ENCODE measurements at places on chromosomes 6 and 20.
A peak's percentile ranks its signal among the peaks of the same experiment; 100 is the strongest.

DNA sequence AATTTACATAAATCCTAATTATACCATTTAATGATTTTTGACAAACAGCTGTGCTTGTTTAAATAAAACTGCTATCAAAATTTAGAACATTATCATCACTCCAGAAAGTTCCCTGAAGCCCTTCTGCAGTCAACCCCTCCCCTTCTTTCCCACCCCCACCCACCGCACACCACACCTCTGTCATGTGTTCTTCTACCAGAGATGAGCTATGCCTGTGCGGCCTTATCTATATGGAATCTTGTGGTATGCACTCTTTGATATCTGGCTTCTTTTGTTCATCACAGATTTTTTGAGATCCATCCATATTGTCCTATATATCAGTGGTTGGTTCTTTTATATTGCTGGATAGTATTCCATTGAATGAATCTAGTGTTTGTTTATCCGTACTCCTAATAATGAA, 7.2 kb downstream of the MYLIP start:
- DNase-seq: no peak

- no peak for DNase-seq
Observed at GRCh38 chr6:121437851-121438651, 2.6 kb downstream of the GJA1 start.

GRCh38 chr6:33906439-33906838, 102.6 kb upstream of the MLN start:
- DNase-seq: no peak

DNA sequence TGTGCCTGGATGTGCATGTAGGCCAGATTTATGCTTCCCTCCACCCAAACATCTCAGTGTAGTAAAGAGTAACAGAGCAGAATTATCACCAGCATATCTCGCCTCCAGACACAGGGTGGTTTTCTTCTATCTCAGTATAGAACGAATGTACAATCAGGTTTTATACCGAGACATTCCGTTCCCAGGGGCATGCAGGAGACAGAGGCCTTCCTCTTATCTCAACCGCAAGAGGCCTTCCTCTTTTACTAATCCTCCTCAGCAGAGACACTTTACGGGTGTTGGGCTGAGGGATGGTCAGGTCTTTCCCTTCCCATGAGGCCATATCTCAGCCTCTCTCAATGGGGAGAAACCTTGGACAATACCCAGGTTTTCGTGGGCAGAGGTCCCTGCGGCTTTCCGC, 36.4 kb upstream of the MC3R start:
- DNase-seq: no peak

DNA sequence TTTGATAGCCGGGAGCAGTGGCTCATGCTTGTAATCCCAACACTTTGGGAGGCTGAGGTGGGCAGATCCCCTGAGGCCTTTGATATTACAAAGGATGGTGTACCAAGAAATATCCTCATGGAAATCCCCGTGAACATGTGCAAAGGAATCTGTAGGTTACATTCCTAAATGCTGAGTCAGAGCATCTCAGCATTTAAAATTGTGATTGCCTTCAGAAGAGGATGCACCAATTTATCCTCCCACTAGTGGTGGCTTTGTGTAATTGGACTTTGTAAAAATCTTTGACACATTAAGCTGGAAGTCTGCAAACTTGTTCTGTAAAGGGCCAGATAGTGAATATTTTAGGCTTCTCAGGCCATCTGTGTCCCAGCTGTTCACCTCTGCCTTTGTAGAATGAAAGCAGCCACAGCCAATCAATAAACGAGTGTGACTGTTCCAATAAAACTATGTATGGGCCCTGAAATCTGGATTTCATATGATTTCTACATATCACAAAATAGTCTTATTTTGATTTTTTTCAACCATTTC, 11.8 kb downstream of the TMEM14B start:
- DNase-seq: peak; percentile 13

GRCh38 chr6:25220857-25221256, 58.3 kb upstream of the CARMIL1 start:
- DNase-seq: no peak

DNA sequence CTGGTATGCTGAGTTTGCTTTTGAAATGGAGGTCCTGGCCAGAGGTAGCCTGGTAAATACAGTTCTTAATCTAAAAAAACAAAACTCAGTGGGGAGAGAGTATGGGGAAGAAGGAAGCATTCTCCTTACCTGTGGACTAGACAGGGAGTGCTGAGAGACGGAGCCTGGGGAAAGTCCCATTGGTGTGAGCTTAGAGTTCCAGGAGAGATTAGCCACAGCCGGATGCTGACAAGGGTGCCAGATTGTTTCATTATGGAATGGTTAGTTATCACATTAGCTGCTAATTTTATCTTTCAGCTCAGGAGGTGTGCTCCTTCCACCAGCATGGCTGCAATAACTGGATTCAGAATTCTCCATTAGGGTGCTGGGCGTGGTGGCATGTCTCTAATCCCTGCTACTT, 75.9 kb downstream of the RREB1 start:
- DNase-seq: no peak

DNA sequence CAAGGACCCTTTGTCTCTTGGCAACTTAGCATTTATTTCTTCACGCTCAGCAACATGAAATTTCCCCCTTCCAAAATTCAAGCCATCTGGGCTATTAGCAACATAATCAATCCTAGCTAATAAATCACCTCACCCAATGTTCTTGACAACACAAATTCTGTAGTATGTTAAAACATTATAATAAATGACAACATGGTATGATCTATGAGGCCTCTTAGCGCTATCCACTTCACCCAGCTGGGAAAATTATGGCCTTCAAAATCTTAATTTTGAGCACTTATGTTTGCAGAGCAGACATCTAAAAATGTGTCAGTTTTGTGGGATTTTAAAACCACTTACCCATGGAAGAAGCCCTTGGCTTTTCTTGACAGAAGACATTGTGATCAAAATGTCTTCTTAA, 181.9 kb downstream of the HDGFL1 start:
- no peak for DNase-seq

DNA sequence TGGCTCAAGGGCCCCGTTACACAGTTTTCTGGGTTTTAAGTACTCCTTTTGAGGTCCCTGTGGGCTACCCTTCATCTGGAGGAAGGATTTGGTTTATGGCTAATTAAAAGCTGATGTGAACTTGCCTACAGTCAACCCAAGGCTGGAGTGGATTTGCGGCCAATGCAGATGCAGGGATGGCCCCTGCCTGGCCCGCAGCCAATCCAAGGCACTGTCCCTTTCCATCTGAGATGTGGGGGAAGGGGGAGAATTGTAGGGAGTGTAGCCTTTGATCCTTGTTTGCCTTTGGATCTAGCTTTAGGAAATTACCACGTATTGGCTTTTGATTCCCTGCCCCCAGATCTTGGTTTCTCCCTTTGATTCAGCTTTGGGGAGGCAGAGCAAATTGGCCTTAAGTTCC, 128.0 kb upstream of the GGTLC1 start:
- no peak for DNase-seq

DNA sequence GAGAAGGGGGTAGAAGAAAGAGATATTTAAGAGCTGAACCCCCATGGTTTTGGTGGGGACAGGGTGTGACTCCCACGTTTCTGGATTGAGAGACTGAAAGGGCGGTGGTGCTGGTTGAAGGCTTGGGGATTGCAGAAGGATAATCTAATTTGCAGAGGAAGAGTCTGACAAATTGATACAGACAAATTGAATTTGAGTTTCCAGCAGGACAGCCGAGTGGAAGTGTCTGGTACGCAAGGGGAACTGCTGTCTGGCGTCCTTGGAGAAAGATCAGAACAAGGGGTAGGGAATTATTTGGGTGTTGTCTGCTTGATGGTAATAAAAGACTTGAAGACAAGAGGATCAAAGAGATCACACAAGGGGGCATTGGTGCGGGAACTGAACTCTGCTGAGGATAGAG, 40.5 kb upstream of the MDGA1 start:
- DNase-seq: no peak

GRCh38 chr6:41064841-41065240, 7.3 kb downstream of the OARD1 start:
- DNase-seq: no peak

- DNase-seq: no peak
Observed at GRCh38 chr6:150579611-150580010, 20.1 kb upstream of the PLEKHG1 start.

- DNase-seq: peak; percentile 35
Observed at GRCh38 chr6:21587961-21588480, 5.5 kb upstream of the SOX4 start.

- DNase-seq: no peak
Observed at GRCh38 chr6:5302995-5303622, 41.8 kb downstream of the FARS2 start.

DNA sequence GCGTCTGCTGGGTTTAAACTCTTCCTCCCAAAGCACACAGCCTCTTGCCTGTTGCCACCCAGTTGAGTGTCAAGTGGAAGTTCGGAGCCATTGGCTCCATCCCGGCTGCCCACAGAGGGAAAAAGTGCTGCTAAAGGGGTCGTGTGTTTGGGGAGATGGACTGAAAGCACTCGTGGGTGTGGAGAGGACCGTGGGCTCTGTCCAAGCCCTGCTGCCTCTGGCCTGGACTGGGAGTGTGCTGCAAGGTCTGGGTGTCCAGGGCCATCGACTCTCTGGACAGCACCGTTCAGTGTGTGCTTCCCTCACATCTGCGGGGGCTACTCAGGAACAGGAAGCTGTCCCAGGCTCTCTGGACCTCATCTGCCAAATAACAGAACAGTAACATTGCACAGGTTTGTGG, 269.3 kb downstream of the DLL1 start:
- no peak for DNase-seq

DNA sequence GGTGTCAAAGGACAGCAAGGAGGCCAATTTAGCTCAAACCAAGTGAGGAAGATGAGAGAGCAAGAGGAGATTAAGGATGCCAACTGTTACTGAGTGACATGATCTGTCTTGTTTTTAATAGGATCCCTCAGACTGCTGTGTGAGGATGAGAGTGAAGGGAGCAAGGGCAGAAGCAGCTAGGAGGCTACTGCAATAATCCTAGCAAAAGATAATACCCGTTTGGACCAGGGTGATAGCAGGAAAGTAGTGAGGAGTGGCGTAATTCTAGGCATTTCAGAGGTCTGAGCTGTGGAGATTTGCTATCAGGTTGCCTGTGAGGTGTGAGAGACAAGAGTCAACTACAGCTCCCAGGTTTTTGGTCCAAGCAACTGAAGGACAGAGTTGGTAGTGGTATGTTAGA, 14.7 kb downstream of the UBE2V1 start:
- no peak for DNase-seq

DNA sequence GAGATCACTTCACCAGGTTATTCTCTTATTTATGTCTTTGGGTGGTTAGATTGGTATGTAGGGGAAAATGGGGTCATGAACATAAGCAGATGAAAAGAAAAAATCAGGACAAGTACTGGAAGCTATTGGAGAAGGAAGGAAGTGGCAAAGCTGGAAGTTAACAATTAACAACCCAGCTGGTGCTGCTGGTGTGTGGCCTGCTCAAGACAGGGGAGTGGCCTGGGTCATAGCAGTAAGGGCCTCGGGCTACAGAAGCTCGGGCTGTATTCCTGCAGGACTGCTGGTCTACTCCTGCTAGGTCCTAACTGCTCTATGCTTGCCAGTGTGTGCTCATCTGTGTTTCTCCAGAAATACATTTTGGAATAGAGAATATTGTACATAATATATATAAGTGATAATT, 19.6 kb downstream of the MYLIP start:
- DNase-seq: no peak

- no peak for DNase-seq
Observed at GRCh38 chr6:17725083-17725482, 18.4 kb upstream of the NUP153 start.

DNA sequence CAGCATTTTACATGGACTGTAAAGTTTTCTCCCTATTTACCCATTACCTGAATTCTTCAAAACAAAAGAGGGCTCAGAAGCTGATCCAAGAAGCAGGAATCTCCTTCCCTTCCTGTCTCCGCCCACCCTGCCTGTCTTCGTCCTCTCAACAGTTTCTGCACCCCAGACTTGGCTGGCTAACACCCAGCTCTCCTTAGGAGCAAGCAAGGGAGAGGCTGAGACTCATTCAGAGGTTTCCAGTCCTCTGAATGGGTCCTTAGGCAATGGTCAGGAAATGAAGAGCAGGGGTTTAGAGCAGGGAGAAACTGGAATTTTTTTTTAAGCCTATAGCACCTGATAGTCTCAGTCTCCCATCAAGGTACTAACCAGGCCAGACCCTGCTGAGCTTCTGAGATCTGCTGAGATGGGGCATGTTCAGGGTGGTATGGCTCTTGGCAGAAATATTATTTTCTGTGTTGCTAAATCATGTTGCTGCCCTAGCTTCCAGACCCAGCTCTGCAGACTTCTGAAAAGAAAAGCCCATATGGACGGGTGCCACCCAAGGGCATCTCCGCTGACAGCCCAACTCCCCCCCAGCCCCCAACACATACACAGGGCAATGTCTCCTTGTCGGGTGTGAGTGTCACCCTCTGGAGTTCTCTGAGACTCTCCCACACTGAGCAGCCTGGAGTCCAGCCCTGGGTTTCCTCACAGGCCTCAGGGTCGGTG, 74.6 kb upstream of the CD93 start:
- no peak for DNase-seq

DNA sequence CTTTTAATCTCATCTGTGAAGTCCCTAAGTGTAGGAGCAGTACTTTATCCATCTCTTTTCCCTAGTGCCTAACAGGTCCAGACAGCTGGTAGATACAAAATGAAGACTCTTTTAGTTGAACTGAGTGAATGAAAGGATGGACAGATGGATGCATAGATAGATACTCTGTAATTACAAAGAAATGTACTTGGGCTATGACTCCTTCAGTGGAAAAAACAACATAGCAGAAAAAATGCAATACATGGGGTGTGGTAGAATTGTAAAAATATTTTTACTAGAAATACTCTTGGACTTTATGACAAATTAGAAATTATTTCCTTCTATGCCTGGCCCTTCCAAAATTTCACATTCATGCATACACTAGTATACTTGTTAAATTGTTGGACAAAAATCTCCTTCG, 29.3 kb downstream of the KCNQ5 start:
- DNase-seq: no peak

DNA sequence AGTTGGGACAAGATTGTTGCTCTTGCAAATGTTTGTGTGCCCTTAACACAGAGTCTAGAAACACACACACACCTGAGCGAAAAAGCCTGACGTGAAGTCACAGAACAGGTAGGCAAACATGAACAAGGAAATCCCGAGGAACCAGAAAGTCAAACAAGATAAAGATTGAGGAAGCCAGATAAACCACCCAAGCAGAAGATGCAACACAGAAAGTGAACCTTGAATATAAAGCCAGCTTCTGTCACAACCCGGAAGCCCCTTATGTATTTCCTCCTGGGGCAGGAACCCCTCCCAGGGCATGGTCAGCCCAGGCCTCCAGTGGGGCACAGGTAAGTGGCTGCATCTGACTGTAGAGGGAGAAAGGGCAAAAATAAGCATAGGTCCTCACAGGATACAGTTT, 158.2 kb upstream of the SUPT3H start:
- no peak for DNase-seq
